Fibroblast of skin of left quadriceps (primary cell): ENCODE measurements at places on chromosomes 1 and 21.
A peak's percentile ranks its signal among the peaks of the same experiment; 100 is the strongest.

GRCh38 chr1:154433161-154433764 is 28.1 kb downstream of the IL6R start:
- DNase-seq: no peak

GRCh38 chr1:21781815-21782348 is 1.1 kb downstream of the USP48 start:
- DNase-seq: peak; percentile 13

DNA sequence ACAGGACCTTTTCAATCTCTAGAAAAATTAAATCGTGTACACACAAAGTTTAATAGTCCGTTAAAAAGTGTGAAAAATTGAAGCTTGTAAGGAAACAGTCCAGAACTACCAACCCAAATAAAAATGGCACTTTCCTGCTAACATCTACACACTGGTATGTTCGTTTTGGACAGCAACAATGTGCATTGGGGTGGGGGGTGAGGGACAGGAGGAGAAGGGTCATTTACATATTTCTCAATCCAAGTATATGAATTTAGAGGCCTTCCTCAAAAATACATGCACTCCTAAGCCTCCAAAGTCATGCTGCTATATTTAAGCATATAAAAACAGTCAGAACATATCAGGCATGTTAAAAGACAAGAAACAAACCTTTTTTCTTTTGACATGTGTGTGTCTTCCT is 2.5 kb downstream of the PPP1R15B start:
- no peak for DNase-seq

DNA sequence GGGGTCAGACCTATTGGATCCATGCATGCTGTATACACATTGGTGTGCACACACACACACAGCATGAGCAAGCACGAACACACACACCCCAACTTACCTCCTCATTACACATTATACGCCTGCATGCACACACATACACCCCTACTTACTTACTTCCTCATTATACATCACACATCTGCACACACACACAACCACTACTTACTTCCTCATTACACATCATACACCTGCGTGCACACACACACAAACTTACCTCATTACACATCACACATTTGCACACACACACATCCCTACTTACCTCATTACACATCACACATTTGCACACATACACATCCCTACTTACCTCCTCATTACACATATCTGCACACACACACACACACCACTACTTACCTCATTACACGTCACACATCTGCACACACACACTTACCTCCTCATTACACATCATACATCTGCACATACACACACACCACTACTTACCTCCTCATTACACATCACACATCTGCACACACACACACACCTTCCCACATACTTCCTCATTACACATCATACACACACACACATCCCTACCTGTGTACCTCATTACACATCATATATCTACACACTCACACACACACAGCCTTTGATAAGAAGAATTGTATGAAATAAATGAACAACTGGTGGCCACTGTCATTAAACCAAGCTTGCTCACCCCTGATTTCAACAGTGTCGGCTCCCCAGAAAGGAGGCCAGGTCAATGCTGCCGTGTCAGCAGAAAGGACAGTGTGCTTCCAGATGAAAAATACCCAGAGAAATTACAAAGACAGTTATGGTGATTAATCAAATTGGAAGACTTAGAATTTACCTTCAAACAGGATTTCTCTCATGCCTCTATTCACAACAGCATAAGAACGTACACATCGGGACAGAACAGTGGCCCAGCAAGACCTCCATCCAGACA is 117.8 kb downstream of the SETD4 start:
- DNase-seq: no peak

DNA sequence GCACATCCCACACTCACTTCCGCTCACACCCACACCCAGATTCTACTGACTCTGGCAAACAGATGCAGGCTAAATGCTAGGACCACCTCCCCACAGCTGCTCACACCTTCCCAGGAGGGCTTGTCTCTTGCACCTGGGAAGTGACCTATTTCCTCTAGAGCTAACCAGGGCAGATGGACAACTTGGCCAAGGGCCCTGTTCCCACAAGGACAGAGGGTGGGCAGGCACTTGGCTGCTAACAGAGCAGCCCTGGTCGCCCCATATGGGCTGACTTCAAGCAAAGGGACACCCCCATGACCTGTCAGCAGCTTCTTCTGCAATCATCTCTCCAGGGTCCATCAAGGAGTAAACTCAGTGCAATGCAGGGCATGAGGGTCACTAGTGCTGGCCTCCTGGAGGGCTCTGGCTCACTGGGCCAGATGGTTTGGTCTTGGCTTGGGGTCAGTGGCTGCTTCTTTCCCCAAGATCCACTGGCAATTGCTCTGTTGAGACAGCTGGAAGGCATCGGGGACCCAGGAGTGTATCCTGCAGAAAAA is 641.5 kb downstream of the PLPP3 start:
- DNase-seq: no peak

GRCh38 chr1:56495538-56495937 is 83.8 kb downstream of the PLPP3 start:
- no peak for DNase-seq

DNA sequence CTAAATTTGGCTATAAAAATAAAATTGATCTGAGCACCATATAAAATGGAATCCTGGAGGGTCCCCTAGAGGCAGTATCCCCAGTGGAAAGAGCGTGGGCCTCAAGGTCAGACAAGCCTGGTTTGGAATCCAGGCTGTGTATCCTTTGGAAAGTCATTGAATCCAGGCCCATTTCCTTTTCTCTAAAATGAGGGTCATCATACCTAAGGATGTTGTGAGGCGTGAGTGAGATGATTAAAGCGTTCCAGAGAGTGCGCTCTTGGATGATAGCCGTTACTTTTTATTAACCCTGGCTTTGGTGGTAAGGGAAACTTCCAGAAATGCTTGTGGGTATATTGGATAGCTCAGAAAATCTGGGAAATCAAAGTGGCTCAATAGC is 683 bp upstream of the ZNF436 start:
- DNase-seq: no peak

DNA sequence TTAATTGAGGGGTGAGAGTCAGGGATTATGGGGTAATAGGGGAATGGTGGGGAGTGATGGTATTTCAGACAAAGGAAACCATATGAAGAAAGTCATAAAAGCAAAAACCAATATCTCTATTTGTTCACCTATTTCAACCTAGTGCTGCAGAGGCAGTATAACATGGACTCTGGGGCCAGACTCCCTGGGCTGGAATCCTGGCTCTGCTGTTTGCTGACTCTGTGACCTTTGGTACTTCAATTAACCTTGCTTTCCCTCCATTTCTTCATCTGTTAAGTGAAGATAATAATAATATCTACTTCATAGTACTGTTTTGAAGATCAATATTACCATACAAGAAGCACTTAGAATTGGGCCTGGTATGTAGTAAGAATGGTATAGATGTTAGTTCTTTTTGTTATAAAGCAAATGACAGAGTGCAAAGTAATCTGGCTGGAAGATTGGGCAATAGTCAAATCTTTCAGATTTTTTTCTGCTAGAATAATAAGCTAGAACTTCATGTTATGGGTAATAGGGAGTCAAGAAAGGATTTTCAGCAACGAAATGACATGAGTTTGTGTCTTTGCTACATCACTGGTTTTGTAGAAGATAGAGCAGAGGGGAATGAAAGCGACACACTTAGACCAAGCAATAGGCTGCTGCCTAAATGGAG is 9.0 kb downstream of the EPHX4 start:
- no peak for DNase-seq

DNA sequence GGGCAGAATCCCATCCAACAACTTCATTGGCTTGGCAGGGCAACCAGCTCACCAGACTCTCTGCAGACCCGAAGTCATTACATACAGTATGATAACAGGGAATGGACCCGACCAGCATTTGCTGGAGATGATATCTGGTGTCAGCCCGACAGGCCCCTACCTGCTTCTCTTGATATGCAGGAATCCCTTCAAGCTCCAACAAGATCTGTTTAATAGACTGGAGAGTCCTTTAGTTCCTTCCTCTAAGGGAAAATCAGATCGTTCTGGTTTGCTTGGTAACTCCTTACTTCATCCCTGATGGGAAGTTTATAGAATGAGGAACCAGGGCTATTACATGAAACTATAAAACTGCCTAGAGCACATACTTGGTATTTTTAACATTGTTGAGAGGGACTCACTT is 61.2 kb downstream of the EDARADD start:
- no peak for DNase-seq

DNA sequence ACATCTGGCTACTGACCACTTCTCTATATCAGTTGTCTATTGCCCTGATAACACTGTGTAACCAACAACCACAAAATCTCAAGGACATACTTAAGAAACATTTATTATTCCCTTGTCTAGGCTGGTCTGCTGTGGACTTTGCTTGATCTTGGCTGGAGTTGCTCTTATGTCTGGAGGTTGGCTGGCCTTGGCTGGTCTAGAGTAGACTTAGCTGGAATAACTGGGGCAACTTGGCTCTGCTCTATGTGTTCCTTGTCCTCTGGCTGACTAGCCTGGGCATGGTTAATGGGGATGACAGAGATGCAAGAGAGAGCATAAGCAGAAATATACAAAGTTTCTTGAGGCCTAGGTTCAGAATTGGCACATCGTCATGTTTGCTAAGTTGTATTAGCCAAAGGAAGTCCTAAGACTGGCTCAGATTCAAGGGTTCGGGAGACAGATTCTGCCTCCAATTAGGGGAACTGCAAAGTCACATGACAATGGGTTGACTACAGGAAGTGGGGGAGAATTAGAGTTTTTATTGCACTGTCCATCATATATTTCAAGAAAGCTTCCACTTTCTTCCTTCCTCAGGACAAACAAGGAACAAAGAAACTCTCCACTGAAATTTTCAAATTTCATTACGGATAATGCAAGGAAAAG is 61.4 kb upstream of the HMCN1 start:
- no peak for DNase-seq

DNA sequence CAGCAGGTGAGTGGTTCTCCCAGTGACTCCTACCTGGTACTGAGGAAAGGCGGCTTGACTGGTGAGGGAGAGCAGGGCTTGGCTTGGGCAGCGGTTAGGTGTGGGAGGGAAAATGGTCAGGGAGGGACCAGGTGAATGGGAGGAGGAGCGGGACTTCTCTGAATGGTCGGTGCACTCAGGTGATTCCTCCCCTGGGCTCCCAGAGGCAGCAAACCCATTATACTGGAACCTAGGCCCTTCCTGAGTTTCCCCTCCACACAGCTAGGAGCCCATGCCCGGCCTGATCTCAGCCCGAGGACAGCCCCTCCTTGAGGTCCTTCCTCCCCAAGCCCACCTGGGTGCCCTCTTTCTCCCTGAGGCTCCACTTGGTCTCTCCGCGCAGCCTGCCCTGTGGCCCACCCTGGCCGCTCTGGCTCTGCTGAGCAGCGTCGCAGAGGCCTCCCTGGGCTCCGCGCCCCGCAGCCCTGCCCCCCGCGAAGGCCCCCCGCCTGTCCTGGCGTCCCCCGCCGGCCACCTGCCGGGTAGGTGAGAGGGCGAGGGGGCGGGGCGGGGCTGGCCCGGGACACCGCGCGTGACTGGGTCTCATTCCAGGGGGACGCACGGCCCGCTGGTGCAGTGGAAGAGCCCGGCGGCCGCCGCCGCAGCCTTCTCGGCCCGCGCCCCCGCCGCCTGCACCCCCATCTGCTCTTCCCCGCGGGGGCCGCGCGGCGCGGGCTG is 2.3 kb downstream of the ARTN start:
- no peak for DNase-seq

- DNase-seq: peak; percentile 35
These were observed 185.8 kb downstream of the MRPL39 start for GRCh38 chr21:25421321-25422028.

DNA sequence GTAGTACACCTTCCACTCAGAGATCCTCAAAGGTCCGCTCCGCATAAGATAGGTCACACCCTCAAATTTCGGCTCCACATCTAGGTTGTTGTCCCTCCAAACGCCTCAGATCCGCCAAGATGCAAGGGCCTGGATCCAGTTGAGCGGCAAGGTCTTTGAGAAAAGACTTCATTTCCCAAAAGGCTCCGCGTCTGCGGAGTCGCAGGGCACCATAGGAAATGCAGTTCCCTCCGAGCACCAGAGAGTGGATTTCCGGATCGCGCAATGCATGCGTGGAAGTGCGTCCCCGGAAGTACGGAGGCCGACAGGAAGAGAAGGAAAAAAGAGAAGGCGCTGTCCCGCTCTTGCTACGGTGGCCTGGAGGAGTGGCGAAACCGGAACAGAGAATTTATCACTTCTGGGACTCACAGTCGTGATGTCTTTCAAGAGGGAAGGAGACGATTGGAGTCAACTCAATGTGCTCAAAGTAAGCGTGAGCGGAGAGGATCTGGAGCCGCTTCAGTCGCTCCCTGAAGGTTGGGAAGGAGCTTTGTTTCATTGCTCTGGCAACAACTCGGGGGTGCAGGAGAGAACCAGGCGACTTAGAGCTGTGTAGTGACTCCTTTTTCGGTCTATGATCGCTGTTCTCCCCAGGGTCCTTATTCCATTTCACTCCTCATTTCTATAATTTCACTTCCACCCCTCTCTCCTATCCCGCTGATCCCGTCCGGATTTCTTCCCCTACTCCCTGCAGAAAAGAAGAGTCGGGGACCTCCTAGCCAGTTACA is at the start of the genes LYSMD1 and SCNM1:
Gene LYSMD1 (minus strand): TSS at position 165 of the 767 bp plus-strand sequence. CDS start 644 bp downstream, outside the sequence.
Gene SCNM1 (plus strand): TSS at position 407 of the 767 bp plus-strand sequence. CDS start 9 bp downstream, at position 416.
- peak; percentile 99 for DNase-seq

DNA sequence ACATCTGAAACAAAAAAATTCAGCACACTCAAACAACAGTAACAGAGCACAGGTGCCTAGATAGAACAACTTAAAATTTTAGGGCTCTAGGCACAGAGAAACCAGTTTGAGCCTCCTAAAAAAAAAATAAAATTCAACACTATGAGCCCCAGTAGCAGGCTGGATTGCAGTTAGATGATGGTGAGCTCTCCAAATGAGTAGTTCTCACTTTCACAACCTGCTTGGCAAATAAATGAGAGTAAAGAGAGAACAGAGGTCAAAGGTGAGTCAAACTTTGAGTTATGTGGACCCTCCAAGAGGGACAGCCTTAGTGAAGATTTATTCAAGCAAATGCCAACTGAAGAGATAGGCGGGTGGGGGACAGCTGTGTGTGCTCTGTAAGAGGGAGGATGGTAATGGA is 3.6 kb downstream of the BEND5 start:
- DNase-seq: no peak

- DNase-seq: peak; percentile 0
These were observed 60.0 kb downstream of the FBXO2 start for GRCh38 chr1:11594222-11594621.

DNA sequence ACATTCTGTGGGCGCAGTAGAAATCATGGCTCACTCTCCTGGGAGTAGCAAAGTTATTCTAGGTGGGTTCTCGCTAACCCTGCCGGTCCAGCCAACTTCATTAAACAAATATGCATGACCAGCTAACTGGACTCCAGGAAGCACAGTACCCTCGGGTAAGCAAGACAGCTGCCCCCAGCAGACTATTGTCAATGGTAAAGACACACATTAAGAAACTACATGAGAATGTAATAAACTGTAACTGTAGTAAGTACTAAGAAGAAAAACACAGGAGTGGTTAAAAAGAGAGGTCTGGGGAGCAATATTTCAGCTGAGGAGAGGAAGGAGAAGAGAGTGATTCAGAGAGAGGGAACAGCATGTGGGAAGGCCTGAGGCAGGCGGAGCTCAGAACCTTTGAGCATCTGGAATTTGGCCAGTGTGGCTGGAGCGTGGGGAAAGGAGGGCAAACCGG is 7.4 kb downstream of the SLC2A5 start:
- no peak for DNase-seq

GRCh38 chr1:25573961-25574360 is 30.6 kb downstream of the LDLRAP1 start:
- DNase-seq: no peak

GRCh38 chr1:35886577-35887431 is 3.8 kb downstream of the AGO1 start:
- DNase-seq: no peak

GRCh38 chr1:110722807-110723206 is 48.1 kb upstream of the KCNA3 start:
- DNase-seq: no peak

- DNase-seq: peak; percentile 97
These were observed 18.5 kb downstream of the CLCA1 start for GRCh38 chr1:86487131-86487810.

- DNase-seq: no peak
These were observed 239.7 kb upstream of the KCNK2 start for GRCh38 chr1:214842856-214843255.
